ENCODE measurements at places on chromosomes 4 and X. TPM values are rescaled to one million over a fixed set of nuclear protein-coding genes. Genes with fewer than 3 reads are reported as not detected.
A peak's percentile ranks its signal among the peaks of the same experiment; 100 is the strongest.

Gene FREM3
- not detected for total RNA-seq

Gene ATP1B4
- not detected for total RNA-seq

DNA sequence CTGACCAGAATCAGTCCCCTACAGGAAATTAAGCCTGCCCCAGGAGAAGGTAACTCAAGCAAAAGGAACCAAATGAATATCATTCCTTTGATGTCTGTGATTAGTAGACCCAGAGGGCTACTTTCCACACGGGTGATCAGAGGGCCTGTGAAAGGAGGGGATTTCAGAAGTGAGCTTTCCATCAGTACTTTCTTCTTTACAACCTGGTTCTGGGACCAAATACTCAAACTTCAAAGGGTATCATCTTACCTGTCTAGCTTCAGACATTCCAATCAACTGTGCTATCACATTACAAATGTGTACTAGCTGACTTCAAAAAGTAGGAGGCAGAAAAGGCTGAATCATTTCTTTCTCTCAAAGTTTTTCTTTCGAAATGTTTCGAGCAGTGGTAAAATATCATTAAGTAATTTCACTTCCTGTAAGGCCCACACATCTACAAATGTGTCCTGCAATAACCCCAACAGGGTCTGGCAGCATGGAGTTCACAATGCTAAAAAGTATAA lies 23.9 kb downstream of the ACSL4 start:
- DNase-seq: peak; percentile 38

Gene RAP2C
- total RNA-seq: 22.6 TPM

DNA sequence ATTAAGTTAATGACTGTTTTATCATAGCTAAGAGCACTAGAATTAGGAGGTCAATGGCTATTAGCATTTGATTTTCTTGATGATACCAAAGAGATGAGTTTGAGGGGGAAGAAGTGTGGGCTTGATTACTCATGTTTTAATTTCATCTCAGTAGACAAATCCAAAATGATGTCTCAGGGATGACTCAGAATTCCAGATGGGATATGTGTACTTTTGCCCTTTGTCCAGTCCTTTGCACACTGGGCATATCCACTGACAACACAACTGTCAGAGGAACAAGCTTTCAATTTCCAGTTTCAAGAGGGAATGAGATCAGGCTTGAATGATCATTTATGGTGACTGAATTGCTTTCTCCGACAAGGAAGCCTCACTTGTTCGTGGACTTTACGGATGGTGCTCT lies 325.3 kb upstream of the FTHL17 start:
- no peak for DNase-seq

- no peak for DNase-seq
Measured at GRCh38 chr4:51943221-51943620, 76.9 kb downstream of the LRRC66 start.

Measured in OCI-LY7 (cell line).